ENCODE measurements at places on chromosomes 6 and 20.

GRCh38 chr6:105015482-105015881, 58.6 kb downstream of the LIN28B start:
- no peak for DNase-seq

GRCh38 chr6:96862560-96862959, 25.3 kb upstream of the GPR63 start:
- no peak for DNase-seq

- DNase-seq, result no peak
These were observed 46.0 kb upstream of the TASP1 start for GRCh38 chr20:13684566-13685222.

GRCh38 chr20:23441850-23442313, 2.4 kb downstream of the CSTL1 start:
- peak; percentile 45 for DNase-seq

DNA sequence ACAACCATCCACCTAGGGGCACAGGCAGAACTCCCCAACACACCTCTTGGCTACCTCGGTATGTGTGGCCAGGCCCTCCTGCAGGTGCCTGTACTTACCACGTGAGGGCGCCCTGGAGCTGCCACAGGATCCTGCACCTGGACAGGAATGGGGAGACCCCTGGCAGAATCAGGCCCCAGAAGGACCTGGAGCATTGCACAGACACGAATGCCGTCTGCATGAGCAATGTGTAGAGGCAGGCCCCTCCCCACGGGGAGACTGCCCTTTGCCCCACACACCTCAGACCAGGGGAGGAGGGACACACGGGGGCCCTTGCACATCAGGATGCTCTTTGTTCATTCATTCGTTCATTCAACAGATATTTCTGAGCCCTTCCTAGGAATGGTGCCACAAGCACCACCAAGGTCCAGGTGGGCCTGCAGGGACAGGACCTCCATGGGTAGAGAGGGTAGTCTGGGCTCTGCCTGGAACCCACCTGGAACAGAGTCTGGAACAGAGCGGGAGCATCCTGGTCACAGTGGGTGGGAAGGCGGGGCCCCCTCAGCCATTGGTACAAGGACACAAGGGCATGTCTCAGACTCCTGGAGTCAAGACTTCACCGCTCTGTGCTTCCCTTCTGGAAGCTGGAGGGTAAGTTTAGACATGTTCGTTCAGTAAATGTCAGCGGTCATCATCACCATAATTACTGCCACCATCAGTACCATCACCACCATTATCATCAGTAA, 32.3 kb downstream of the YTHDF1 start:
- peak; percentile 37 for DNase-seq

DNA sequence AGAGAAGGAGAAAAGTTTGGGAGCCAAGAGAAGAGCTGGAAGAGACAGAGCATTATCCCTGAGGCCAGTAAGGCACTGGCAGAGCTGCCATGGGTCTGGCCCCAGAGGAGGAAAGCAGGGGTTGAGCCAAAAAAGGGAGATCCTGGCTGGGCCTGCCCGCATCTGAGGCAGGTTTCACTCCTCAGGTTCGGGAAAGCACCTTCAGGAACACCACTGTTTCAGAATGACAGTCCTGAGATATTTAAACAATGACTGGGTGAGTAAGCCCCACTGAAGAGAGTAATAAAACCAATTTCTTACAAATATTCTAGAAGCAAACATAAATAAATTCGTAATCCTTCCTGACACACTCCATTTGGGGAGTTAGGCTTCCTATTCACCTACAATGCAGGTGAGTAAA, 152.2 kb downstream of the BACH2 start:
- DNase-seq, result no peak

DNA sequence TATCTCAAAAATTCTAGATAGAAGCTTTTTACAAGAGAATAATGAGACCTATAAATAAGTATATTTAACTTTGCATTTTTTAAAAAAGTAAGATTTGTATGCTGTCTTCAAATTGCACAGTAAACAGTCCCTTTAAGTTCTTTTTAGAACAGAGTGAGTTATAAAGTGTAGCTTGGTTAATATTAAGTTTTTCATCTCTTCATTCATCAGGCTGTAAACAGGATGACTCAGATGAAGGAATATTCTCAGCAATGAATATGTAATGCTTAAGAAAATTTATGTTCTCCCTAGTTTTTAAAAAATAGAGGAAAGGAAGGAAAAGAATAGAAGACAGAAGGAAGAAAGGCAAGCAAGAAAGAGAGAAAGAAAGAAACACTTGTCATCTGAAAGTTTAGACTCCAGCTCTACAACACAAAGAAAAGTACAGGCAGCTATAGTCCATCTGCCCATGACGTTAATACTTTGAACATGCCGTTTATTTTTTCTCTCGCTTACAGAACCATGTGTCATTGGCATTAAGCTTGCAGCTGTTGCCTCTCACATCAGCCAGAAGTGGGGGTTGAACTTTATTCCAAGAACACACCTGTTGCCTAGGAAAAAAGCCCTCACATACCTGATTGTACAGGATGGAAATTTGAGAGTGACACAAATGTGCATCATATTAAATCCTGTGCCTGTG, 36.1 kb downstream of the CAP2 start:
- peak; percentile 35 for DNase-seq

GRCh38 chr6:111623046-111623718, 17.5 kb upstream of the TRAF3IP2 start:
- DNase-seq, result no peak

DNA sequence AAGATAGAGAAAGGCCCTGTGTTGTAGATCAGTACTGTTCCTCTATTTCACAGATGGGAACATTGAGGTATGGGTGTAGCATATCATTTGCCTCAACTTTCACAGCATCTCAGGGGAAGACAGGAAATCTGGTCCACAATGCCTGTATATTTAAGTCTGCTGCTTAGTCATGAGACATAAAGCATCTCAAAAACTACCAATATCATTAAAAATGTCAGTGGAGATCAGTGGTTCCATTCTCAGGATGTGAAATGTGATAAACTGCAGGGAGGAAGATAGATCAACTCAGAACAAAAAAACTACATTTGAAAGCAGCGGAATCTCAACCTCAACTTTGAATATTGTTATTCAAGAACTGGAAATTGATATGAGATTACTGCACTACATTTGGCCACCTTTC, 192.9 kb upstream of the PREP start:
- DNase-seq, result no peak

GRCh38 chr20:1842281-1842680, 52.9 kb upstream of the SIRPA start:
- DNase-seq, result no peak

DNA sequence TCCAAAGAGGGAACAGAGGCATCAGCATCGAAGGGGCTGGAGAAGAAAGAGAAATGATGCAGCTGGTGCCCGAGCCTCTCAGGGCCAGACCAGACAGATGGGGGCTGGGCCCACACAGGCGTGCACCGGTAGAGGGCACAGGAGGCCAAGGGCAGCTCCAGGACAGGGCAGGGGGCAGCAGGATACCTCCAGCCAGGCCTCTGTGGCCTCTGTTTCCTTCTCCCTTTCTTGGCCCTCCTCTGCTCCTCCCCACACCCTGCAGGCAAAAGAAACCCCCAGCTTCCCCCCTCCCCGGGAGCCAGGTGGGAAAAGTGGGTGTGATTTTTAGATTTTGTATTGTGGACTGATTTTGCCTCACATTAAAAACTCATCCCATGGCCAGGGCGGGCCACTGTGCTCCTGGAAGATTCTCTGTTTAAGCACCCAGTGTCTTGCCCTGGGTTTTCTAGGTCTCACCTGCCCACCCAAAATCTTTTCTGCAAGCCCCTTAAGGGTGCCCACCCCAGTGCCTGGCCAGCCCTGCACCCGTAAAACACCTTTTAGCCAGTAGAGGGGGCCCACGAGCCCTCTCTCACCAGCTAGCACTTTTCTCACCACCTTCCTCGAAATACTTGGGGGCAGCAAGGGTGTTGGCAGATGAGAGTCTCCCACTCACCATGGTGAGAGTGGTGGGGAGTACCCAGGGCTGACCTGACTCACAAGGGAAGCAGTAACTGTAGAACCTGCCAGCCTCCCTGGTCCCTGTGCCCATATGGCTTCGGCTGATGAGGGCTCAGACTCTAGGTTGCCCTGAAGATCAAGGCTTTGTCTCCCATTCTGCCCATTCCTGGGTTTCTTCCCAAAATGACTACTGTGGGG, 35.7 kb upstream of the ID1 start:
- peak; percentile 31 for DNase-seq

- DNase-seq, result no peak
These were observed 93.5 kb upstream of the KCNK16 start for GRCh38 chr6:39416026-39416425.

GRCh38 chr20:51854921-51855320, 52.6 kb upstream of the SALL4 start:
- no peak for DNase-seq

- DNase-seq, result no peak
These were observed 210.5 kb downstream of the MOXD1 start for GRCh38 chr6:132190815-132191175.

GRCh38 chr6:157225575-157225995, 97.7 kb downstream of the TMEM242 start:
- no peak for DNase-seq

GRCh38 chr6:37698264-37699137, 818 bp upstream of the MDGA1 start:
- DNase-seq, result peak; percentile 75

DNA sequence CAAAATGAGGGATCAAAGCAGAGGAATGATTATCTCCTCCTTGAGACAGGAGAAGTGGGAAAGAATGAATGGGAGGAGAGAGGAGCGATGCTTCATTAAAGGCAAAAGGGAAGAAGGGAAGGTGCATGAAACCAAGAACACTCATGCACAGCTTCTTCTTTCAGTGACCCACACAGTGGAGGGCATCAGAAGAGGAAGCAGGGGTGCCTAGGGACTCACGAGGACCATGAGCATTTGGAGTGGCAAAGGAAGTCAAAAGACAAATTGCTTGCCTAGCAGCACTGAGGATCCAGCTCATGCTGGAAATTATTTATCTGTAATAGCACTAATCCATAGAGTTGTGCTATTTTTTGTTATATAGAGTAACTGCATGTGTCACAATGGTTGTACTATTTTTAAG, 66.1 kb downstream of the SMLR1 start:
- DNase-seq, result no peak

DNA sequence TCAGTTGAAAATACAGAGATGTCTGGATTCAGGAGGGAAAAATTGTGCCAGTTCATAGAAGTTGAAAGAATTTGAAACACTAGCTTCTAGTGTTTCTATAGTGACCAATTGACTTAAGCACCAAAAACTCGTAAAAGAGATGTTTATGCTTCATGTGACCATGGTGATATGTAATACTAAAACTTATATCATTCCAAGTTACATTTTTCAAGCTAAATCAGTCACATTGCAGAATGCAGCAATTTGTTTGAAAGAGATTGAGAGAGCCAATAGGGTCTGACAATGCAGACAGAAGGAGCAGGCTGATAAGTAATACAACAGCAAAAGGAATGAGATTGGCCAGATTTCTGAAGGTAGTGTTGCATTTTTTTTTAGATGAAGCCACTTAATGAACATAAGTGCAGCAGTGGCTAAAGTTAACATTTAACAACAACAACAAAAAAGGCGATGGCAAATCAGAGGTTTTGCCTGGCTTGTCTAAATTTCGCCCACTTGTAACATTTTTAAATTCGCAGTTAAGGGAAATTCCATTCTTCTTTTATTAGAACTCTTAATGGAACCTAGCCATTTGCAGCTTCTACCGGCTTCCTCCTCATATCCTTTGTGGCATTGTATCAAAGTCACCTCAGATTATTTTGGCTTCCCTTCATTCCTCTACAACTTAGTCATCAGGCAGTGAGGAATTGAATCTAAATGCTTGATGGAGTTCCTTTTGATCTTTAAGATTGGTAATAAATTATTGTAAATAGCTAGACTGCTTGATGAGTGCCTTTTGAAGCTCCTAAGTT, 484.0 kb upstream of the SOX4 start:
- no peak for DNase-seq

- no peak for DNase-seq
These were observed 17.7 kb downstream of the GFOD1 start for GRCh38 chr6:13469693-13470092.

- DNase-seq, result no peak
These were observed 21.4 kb downstream of the ARFGEF3 start for GRCh38 chr6:138182939-138183789.

GRCh38 chr6:85685713-85686112, 43.0 kb upstream of the SYNCRIP start:
- no peak for DNase-seq

- DNase-seq, result no peak
These were observed 367 bp downstream of the GSTA3 start for GRCh38 chr6:52909131-52909530.

DNA sequence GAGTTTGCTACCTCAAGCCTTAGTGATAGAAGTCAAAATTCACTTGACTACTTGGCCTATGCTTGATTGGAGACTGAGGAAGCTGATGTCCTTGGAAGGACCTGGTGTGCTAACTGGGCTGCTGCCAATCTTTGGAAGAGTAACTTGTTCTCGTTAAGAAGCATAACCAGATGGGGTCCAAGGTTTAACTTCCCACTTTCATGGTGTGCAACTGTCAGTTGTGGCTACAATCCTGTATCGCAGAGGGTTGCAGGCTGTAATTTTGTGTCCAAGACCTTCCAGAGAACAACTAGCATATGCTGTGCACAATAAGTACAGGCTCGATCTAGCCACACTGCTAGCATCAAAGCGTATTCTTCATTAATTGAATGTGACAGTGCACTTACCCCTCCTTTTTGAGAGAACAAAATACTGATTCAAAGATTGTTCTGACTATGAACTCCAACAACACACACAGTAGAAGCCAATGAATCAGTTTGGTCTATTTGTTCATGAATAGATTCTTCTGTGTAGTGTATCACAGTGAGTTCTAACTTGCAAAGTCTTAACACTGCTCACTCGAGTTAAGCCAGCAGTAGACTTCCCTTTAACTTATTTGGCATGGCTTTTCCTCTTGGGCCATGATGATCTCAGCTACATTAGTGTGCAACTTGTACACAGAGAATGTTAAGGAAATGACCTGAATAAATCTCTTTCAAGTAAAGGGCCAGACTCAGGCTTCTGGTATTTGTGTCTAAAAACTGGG, 15.8 kb upstream of the PLCB1 start:
- no peak for DNase-seq

GRCh38 chr6:70563530-70563929, 3.2 kb upstream of the SDHAF4 start:
- no peak for DNase-seq

DNA sequence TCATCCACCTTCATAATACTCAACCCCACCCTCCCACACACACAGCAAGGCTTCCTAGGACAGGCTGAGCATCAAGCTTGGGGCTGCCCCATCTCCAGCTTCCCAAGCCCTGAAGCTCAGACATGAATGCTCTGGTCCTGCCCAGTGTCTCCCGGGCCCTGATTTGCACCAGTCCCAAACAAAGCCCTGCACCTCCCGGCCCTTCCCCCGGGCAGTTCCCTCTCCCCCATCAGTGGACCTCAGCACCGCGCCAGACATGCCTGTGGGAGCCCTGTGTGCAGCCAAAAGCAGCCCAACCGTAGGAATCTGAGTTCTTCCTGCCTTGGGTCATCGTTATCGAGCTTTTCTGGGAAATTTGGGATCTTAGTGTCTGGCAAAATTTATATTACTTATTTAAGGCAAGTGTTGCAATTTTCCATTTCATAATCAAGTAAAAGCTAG, 63.5 kb downstream of the THBS2 start:
- DNase-seq, result no peak

Measured in NCI-H1930 (cell line).